ENCODE measurements at places on chromosomes 11 and 22. TPM values are rescaled to one million over a fixed set of nuclear protein-coding genes. Genes with fewer than 3 reads are reported as not detected.
A peak's percentile ranks its signal among the peaks of the same experiment; 100 is the strongest.

ANAPC15 gene
- total RNA-seq: 27.1 TPM

NLRP14 gene
- total RNA-seq: not detected

- DNase-seq: peak; percentile 68
- no peak within 1 kb of the TSS for H3K27ac ChIP-seq
- no peaks in the 10 kb centered on the region for H3K36me3 ChIP-seq
- no peaks in the 10 kb centered on the region for H3K27me3 ChIP-seq
- H3K4me1 ChIP-seq: no peaks in the 10 kb centered on the region
- no peak within 1 kb of the TSS for H3K4me3 ChIP-seq
Measured at GRCh38 chr11:104036588-104036987, at the start of gene DDI1. Gene DDI1, plus strand, starts transcription at chr11:104036640. Its CDS starts 183 bp downstream, at chr11:104036823.

- DNase-seq: peak; percentile 82
- H3K27ac ChIP-seq: peak overlapping the region; percentile 78
- no peaks in the 10 kb centered on the region for H3K36me3 ChIP-seq
- peak overlapping the region; percentile 46 for H3K4me3 ChIP-seq
Measured at GRCh38 chr11:71252770-71253730, 673 bp upstream of the SHANK2 start.

GRCh38 chr22:17906978-17907747 is 117.2 kb downstream of the MICAL3 start:
- H3K27ac ChIP-seq: no peak overlapping the region
- DNase-seq: no peak
- H3K27me3 ChIP-seq: peaks cover 18% of the 10 kb centered on the region
- H3K4me1 ChIP-seq: peaks cover 11% of the 10 kb centered on the region

GRCh38 chr22:33891992-33892391 is 28.3 kb downstream of the LARGE1 start:
- H3K4me3 ChIP-seq: no peak overlapping the region
- H3K27ac ChIP-seq: no peak overlapping the region
- no peak for DNase-seq

DNA sequence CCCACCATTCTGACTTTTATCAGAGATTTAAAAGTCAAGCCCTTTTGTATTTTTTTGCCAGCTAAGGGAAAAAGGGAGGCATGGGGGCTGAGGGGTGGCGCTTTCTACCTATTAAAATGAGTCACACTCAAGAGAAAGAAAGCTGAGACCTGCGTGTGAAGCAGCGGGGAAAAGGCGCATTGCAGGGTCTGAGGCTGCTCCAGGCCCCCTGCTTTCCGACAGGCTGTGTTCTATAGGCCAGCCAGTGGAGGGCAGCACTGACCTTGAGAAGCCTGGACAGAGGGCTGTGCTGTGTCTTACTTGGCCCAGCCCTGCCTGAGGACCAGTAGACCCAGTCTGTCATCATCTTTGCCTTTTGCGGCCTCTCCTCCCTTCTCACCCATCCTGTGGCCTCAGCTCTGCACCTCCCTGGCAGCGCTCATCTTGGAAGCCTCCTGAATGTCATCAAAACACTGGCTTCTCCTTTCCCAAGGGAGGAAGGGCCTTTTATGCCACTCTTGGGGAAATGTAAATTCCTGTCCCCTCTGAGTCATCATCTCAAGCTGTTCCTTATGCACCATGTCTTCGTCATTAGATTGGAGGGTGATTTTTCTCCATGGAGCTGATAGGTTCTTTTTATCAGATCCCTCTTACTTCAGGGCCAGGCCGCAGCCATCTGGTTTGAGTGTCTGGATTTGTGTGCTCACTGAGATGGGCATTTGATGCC is 12.6 kb upstream of the MAPK8IP1 start:
- H3K27ac ChIP-seq: no peak overlapping the region
- H3K4me3 ChIP-seq: no peak overlapping the region
- H3K27me3 ChIP-seq: no peaks in the 10 kb centered on the region
- no peaks in the 10 kb centered on the region for H3K4me1 ChIP-seq
- no peaks in the 10 kb centered on the region for H3K36me3 ChIP-seq

GRCh38 chr22:30250661-30251267 is 4.2 kb upstream of the LIF start:
- no peaks in the 10 kb centered on the region for H3K36me3 ChIP-seq
- no peak for DNase-seq
- peaks cover 74% of the 10 kb centered on the region for H3K4me1 ChIP-seq
- no peaks in the 10 kb centered on the region for H3K27me3 ChIP-seq
- H3K27ac ChIP-seq: no peak overlapping the region

GRCh38 chr11:47986219-47986618 is 5.9 kb downstream of the PTPRJ start:
- no peaks in the 10 kb centered on the region for H3K36me3 ChIP-seq
- H3K27me3 ChIP-seq: no peaks in the 10 kb centered on the region
- H3K4me3 ChIP-seq: no peak overlapping the region
- peaks cover 26% of the 10 kb centered on the region for H3K4me1 ChIP-seq
